Daoy (cell line): ENCODE measurements at places on chromosomes 5 and 9.

DNA sequence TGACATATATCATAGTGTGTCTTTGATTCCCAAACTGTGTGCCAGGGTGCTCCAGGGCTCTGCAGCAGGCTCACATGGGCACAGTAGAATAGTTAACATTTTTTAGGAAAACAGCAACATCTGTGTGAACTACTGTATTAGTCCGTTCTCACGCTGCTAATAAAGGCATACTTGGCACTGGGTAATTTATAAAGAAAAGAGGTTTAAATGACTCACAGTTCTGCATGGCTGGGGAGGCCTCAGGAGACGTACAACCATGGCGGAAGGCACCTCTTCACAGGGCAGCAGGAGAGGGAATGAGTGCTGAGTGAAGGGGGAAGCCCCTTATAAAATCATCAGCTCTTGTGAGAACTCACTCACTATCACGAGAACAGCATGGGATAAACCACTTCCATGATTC, 82.7 kb downstream of the EGFLAM start:
- DNase-seq: no peak

- DNase-seq: no peak
These were observed 172.6 kb upstream of the TUSC1 start for GRCh38 chr9:25850803-25851202.

DNA sequence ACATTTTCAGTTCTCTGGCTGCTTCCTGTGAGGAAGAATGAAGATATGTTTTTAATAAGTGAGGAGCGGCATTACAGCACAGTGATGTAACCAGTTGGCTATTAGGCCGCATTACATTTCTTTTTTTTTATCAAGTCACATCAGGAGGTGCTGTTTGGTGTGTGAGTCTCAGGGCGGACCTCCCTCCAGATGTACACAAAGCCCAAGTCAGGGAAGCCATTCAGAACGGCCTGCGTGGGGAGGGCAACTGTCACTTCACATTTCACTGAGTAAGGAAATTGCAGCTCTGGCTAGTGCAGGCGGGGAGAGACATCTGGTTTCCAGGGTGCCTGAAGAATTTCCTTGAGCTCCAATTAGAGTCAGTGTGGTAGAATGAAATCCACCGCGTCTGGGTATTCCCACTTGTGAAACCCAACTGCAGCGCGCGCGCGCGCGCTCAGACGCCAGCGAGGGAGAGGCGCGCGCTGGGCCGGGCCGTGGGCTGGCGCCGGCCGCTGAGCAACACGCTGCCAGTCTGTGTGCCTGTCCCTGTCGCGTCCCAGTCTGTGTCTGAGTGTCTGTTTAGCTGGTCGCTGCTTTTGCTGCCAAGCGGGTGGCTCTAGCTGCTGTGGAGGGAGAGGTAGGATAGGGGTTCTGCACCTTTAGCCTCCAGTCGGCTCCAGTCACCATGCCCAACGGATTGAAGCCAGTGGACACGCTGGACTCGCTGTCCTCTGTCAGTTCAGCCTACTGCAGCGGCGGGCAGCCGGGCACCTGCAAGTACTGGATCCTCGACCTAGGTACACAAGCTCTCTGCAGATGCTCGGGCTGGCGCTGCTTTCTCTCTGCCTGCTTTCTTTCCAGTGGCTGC, 140.8 kb upstream of the OTULINL start:
- no peak for DNase-seq

DNA sequence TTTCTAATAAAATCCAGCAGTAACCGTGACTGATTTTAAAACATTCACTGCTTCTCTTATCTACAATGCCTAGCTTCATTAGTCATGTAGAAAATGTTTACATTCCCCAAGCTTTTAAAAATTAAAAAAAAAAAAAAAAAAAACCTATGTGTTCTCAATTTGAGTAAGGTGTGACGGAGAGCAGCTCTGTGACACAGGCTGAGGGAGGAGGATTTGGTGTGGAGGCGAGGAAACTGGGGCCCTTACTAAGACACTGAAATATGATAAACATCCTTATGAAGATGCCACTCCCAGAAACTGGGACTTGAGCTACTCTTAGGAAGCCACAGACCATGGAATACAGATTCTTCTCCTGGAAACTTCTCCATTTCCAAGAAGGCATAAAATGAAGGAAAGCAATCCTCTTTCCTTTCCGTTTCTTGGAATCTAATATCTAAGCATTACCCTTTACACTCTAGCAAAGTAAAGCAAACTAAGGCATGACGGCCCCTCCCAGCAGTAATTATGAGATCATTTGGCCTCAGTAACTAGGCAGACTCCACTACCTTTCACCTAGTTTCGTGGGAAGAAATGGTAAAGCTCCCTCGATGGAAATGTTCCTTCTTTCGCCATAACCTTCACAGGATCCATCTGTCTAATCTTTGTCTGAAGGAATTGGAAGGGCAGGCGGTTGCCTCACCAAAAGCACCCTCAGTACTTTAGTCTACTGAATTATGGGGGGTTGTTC, 23.5 kb downstream of the GRAMD2B start:
- peak; percentile 81 for DNase-seq

GRCh38 chr5:64518793-64519192, 13.0 kb downstream of the RGS7BP start:
- no peak for DNase-seq

DNA sequence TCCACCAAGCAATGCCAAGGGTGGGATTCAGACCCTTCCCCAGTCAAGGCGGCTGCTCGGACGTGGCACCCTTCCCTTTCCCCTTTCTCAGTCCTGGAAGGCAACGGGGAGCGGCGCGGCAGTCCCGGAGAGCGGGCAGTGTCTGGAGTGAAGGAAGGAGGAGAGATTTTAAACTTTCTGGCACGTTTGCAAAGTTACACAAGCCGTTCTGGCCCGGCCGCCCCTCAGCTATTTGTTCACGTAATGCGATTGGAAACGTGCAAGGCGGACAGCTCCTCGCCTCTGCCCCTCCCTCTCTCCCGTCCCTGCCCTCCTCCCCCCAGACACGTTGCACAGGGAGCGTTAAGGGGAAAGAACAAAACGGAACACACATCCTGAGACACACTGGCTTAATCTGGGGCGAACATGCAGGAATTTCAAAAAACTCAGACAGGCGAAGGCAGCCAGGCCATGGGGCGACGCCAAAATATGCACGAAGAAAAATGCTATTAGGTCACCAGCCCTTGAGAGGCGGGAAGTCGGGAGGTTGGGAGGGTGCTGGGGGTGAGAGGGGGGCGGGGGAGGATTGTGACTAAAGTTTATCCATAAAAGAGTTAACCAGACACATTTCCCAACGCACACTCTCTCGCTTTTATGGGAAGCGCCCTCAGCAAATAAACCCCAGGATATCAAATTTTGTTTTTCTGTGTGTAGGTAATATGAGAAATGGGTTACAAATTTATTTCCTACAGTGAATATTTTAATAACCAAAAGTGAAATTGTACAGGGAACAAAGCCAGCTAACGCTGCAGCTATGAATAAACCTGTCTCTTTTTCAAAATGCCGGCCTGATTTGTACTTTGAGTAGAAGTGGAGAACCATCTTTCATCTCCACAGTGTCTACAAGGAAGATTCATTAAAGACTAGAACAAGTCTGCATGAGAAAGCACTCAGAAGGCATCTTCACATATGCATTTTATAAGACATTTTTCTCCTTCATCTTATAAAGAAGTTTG, at the start of gene LOX:
TSS of gene LOX (minus strand) at position 144 of the 995 bp plus-strand sequence. CDS start 274 bp downstream, outside the sequence.
- peak; percentile 95 for DNase-seq

DNA sequence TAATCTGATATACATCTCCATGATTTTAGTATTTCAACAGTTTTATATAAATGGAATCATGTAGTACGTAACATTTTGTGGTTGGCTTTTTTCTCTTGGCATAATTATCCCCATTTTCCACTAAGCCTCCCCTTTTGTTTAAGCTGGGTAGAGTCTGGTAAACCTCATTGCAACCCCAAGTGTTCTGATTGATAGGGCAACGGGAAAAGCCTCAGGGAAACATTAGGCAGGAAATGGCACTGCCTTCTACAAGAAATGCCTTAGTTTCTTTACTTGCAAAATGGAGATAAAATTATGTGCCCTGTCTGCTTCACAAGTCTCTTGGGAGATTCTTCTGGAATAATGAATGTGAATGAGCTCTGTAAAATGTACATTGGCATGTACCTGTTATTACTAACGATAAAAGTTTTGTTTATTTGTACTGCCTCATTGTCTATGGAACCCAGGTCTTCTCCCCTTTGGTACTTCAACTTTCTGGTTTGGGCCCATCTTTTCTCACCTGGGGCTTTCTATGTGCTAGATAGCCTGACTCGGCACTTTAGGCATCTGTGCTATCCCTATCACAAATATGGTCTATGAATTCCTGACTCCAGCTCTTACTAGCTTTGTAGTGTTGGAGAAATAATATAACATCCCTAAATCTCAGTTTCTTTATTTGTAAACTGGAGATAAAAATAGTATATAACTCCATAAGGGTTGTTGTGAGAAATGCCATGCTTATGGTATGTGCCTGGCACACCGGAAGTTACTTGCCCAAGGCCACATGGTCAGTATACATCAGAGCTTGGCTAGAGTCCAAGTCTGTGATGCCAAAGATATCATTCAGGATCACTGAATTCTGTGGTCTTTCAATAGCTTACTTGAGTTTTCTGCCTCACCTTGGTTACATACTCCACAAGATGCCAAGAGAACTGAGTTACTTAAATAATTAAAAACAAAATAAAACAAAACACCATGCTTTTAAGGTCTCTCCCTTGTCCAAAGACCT, 48.2 kb upstream of the ZNF169 start:
- peak; percentile 28 for DNase-seq

- DNase-seq: no peak
These were observed 129.9 kb upstream of the ANKH start for GRCh38 chr5:15001517-15001916.

DNA sequence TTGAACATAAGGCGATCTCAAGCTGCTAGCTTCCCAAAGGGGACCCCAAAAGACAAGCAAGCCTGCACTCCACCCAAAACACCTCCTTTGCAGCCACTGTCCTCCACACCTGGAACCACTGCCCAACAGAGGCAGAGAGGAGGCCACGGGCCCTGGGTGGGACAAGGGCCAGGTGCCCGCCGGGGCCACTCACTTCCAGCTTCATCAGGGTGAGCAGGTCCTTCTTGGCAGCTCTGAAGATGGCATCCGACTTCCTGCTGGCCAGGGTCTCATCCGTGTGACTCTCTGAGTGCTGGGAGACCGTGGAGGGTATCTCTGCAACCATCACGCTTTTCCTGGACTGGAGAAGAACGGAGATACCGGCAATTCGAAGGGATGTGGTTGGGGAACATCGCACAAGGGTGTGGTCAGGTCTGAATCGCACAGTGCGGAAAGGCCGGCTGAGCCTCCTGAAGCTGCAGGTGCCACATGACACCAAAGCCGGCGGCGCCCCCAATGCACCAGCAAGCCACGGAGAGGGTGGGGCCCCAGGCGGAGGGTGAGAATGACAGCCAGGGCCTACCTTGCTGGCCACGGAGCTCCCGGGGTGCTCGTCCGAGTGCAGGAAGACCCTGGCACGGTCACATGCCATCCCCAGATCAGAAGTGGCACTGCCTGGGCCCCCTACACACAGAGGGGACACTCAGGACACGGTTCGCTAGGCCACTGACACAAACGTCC, 44.6 kb downstream of the PNPLA7 start:
- DNase-seq: no peak

GRCh38 chr9:109121232-109121796, 1.6 kb upstream of the TMEM245 start:
- DNase-seq: no peak
